Kidney glomerular epithelial cell (primary cell): ENCODE measurements at places on chromosomes 2 and 18.

- DNase-seq: no peak
These were observed 236.0 kb downstream of the DOK6 start for GRCh38 chr18:69636529-69637301.

DNA sequence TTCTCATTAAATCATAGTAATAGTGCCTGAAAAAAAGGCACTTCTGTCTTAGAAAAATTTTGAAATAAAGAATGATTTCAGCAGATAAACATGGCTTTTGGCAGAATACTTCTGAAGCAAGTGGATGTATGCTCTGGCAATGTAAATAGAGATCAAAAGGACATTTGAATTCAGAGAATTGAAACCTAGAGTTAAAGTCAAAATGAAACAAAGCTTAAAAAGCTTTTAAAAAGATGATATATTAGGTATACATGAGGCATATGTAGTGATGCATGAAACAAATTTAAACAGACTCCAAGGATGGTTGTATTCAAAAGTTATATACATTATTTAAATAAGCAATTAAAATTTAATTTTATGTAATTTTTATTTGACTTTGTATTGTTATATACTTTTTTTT is 1344.5 kb upstream of the TMEFF2 start:
- no peak for DNase-seq

DNA sequence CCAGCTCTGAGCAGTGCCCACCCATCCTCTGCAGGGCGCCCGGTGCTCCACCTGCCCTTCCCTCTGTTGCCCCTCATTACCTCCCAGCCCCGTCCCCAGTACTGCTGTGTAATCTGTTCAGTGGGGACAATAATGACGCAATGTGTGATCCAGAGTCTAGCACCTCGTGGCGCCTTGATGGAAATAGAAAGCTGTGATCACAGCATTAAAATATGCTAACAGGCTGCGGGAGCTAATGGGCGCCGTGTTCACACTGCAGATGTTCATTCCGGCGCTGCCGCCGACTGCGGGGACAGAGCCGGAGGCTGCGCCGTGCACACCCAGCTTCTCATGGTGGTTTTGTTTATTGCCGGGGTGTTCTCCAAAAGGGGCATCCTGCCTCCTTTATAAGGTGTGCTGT is 235.2 kb downstream of the LDLRAD4 start:
- no peak for DNase-seq

GRCh38 chr2:37581433-37581832 is 90.0 kb downstream of the CDC42EP3 start:
- no peak for DNase-seq

DNA sequence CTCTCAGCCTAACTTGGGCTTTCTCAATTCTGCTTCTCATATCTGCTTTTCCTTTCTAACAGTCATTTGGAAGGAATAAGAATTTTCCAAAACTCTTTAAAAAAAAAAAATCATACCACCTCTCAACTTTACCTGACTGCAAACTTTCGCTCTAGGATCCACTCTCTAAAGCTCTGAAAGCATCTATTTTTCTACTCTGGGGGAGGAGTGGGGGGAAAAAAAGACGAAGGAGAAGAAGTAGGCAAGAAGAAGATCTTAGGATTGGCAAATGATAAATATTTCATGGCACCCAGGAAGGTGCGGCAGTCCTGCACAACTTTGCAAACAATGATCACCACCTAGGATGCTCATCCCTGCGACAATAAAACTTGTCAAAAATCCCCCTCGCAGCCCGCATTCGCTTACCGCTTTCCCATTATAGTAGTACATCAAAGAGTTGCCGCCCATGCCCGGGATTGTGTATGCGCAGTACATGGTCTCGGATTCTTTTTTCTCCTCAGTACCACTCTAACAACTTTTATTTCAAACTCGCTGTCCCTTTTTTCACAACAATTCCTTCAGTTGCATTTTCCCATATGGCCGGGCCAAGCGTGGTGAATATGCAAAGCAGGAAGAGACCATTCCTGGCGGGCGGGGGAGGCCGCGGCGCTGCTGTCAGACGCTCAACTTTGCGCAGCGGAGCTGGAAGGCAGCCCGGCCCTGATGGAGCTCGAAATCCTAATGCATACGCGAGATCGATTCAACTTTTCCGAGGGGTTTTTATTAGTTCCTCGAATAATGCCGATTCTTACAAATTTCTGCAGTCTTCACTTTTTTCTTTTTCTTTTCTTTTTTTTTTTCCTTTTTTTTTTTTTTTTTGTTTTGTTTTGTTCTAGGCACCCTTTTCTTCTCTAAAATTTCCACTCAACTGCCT is 266.5 kb downstream of the TCF4 start:
- peak; percentile 40 for DNase-seq

- DNase-seq: no peak
These were observed 4.5 kb downstream of the RBMS1 start for GRCh38 chr2:160489111-160489510.

DNA sequence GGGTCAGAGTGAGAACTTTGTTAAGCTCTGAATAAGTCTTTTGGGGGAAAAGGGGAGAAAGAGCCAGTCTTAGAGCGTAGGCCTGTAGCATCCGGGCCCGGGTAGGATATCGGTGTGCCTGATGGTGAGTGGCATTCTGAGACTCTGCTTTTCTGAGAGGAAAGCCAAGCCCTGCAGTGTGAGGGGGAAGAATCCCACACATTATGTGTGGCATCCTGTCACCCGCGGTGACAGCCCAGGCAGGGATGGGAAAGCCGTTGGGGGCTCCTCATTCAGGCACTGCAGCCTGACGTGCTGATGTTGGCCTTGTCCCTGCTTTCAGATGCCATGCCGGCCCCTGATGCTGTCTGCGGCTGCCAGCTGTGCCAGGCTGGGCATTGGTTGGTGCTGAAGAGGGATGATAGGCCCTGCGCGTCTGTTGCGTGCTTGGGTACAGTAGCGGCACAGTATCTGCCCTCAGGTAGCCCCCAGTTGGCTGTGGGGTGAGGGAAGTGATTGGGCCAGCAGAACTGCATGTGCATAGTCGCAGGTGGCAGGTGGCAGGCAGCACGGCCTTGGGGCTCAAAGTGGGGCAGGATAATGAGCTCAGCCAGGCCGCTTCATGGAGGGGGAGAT is 37.6 kb downstream of the GLI2 start:
- no peak for DNase-seq

DNA sequence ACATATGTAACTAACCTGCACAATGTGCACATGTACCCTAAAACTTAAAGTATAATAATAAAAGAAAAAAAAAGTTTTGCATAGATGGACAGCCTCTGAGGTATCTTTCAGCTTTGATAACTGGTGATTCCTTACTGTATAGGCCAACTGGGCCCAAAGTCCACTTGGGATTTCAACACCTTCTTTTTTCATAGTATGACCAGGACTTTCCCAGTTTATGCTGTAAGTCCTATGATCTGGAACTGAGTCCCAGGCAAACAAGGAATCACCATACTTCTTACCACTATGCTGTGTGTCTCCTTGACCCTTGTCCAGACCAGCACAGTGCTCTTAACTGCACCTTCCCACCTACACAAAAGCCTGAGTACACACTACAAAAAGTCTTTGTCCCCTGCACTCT is 205.1 kb upstream of the RBBP8 start:
- no peak for DNase-seq

DNA sequence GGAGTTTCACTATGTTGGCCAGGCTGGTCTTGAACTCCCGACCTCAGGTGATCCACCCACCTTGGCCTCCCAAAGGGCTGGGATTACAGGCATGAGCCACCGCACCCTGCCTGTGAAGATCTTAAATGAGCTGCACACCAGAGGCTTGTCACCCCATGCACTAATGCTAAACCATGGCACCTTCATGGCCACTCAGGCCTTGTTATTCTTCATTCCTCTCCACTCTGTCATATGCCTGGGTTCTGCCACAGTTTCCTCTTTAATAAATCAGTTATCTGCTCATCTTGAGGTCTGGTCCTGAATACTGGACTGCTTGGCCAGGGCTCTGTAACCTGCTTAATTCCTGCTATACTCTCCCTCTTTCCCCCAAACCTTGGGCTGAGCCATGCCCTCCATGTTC is 303.9 kb upstream of the FBXO11 start:
- DNase-seq: no peak

DNA sequence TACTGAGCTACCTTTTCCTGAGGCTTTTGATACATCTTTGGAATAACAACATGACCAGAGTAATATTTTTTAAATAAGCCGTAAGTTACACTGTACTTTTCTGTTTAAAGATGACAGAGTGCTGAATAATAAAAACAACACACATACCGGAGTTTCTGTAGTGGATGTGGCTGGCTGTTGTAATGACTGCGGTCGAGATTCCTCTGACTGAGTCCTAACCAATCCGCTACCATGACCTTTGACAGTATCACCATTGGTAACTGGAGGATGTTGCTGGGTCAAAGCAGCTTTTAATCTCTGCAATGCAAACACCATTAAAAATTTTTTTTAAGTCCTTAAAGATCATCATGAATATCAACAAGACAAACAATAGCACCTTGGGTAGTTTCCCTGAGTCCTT is 70.7 kb downstream of the ATF2 start:
- peak; percentile 19 for DNase-seq

DNA sequence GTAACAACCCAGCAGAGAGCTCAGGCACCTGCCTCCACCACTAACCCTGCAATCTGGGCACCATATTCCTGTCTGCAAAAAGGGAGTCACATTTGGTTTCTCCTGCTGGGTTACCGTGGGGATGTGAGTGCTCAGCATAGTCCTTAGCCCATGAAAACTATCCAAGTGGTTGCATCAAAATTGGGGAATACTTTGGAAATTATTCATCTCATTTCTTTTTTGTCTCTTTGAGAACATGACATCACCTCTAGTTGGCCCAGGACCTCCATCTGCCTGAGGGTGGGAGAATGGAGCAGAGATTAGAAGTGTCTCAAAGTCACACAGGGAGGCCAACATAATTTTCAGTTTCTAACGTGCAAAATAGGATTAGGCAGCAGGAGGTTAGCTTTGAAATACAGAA is 19.3 kb upstream of the SPP2 start:
- no peak for DNase-seq

- peak; percentile 21 for DNase-seq
These were observed 140.0 kb upstream of the SERTAD2 start for GRCh38 chr2:64793701-64794100.

DNA sequence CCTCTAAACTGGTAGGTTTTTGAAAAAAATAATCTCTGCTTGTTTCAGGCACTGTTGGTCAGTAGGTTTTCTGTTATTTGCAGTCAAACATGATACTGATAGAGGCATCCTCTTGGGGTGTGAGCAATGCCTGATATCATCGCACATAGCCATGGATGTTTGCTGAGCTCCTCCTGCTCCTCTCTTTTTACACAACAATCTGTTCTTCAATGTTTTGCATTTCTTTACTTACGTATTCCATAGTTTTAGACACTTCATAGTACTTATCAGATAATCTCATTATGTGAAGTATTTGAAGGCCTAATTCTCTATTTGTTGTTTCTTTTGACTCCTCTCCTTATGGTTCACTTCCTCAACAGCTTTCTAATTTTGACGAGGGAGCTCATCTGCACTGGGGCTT is 23.0 kb upstream of the HS6ST1 start:
- DNase-seq: no peak

GRCh38 chr2:180520206-180520605 is 460.2 kb upstream of the UBE2E3 start:
- DNase-seq: no peak

DNA sequence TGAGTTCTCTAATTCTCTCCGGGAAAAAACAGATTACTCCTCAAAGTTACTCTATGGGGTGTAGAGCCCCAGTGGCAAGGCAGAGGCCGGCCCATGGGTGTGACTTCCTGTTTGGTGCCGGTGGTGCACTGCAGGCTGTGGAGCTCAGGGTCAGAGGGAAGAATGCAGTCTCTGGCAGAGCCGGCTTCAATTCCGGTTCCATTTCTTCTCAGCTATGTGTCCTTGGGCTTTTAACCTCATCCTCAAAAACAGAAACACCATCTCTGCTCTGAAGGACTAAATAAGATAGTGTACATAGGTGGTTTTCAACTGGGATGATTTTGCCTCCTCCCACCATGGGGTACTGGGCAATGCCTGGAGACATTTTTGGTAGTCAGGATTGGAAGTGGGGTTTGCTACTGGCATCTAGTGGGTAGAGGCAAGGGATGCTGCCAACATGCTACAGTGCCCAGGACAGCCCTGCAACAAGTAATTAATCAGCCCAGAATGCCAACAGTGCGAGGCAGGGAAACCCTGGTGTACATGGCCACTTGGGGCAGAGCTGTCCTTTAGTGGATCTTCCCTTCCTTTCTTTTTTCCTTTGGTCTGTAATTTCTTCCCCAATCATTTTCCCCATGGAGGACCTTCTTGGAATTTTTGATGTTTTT is 81.2 kb downstream of the INSIG2 start:
- no peak for DNase-seq

- no peak for DNase-seq
These were observed 115.0 kb downstream of the ZBTB7C start for GRCh38 chr18:48293954-48294898.

- DNase-seq: peak; percentile 57
These were observed 47.5 kb upstream of the HNRNPA3 start for GRCh38 chr2:177165061-177165583.

GRCh38 chr18:532018-532417 is 31.5 kb upstream of the COLEC12 start:
- DNase-seq: no peak

- no peak for DNase-seq
These were observed 306.0 kb upstream of the TCF4 start for GRCh38 chr18:55893948-55894347.

DNA sequence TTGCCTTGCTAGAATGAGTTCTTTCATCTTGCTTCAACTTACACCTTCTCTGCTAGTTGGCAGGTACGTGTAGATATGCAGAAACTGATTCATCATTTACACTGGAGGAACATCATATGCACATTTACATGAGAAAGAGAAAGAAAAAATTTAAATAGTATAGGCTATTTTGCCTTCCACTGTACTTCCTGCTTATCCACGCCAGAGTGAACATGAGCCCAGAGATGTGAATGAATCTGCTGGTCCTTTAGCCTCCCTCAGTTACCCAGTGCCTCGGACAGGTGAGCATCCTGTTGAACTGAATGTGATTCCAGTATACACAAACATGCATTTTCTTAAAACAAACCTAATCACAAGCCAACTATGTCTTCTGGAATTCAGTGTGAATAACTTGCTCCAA is 83.6 kb downstream of the SESTD1 start:
- no peak for DNase-seq

GRCh38 chr2:205717999-205718398 is 35.7 kb downstream of the NRP2 start:
- no peak for DNase-seq

- DNase-seq: peak; percentile 34
These were observed 38.4 kb downstream of the SPC25 start for GRCh38 chr2:168851674-168852320.

DNA sequence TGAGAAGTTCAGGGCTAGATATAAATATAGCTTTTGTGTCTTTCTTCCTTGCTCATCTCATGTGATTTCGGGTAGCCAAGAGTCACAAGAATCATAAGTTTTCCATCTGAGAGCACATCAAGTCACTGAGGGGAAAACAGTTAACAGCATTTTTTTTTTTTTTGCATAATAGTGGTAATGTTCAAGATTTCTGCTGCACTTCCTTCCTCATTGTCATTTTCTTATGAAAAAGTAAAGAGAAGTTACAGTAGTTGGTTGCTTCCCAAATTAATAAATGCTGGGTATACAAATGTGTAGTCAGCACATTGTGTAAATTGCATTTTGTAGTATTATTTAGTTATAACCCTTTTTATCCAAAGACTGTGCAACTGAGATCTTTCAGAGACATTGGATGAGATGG is 93.6 kb downstream of the ZEB2 start:
- no peak for DNase-seq
